NCI-H1436 treated with DMSO at 0.1 percent for 48 hours (cell line): ENCODE measurements at places on chromosomes 16 and 17.

DNA sequence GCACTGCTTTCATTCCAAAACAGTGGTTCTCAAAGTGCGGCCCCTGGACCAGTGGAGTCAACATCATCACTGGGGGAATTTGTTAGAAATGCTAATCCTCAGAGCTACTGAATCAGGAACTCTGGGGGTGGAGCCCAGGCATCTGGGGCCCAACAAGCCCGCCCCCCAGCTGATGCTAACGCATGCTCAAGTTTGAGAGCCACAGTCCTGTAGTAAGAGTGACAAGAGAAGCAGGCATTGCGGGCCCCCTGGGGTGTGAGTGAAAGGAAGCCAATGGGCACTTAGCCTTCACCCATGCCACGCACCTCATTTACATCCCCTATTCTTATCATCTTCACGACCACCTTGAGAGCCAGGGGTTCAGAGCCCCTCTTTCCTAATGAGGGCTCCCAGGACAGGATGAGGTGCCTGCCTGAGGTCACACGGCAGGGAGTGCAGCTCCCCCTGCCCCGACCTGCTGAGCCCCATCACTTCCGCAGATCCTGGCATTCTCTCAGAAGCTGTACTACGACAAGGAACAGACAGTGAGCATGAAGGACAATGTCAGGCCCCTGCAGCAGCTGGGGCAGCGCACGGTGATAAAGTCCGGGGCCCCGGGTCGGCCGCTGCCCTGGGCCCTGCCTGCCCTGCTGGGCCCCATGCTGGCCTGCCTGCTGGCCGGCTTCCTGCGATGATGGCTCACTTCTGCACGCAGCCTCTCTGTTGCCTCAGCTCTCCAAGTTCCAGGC, 9.1 kb downstream of the CA4 start:
- no peak for DNase-seq

GRCh38 chr17:64326420-64327054, 63.5 kb upstream of the TEX2 start:
- DNase-seq: no peak

GRCh38 chr17:56326001-56326359, 172.7 kb downstream of the ANKFN1 start:
- no peak for DNase-seq

GRCh38 chr16:67202956-67203493, 4.1 kb downstream of the ELMO3 start:
- DNase-seq: no peak

GRCh38 chr17:75371339-75371738, 34.1 kb downstream of the GRB2 start:
- DNase-seq: no peak

- DNase-seq: no peak
These were observed 954 bp downstream of the IL32 start for GRCh38 chr16:3066440-3066748.

DNA sequence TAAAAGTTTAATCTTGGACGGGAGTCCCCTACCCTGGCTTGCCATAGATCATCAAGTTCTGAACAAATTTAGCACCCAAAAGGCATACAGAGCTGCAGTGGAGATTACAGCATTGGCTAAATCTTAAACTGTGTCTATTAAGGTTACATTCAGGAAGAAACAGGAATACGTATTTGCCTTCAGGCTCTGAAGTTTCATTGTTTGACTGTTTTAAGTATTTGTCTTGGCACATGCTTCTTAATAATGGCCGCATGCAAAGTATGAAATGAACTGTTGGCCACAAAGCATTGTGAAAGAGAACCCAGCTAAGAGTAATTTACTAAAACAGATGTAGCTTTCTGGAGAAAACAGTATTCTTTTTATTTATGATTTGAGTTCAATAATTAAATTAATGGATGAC, 63.9 kb upstream of the CNEP1R1 start:
- DNase-seq: no peak

DNA sequence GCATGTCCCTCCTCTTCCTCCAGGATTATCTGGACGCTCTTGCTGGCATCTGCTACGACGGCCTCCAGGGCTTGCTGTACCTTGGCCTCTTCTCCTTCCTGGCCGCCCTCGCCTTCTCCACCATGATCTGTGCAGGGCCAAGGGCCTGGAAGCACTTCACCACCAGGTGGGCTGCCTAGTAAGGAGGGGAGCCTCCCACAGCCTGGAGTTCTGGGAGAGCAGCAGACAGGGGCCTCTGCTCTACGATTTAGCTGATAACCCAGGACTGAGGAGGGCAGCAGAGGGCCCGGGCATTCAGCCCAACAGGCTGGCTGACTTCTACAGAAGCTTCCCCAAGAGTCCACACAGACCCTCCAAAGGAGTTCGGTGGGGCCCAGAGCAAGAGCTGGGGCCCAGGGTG, 21.8 kb upstream of the DNAI2 start:
- no peak for DNase-seq

GRCh38 chr16:24776501-24777220, 47.2 kb downstream of the TNRC6A start:
- DNase-seq: no peak

GRCh38 chr16:86151239-86151851, 252.4 kb downstream of the IRF8 start:
- DNase-seq: no peak

GRCh38 chr17:3036800-3037199, 26.6 kb downstream of the OR1D5 start:
- DNase-seq: no peak

DNA sequence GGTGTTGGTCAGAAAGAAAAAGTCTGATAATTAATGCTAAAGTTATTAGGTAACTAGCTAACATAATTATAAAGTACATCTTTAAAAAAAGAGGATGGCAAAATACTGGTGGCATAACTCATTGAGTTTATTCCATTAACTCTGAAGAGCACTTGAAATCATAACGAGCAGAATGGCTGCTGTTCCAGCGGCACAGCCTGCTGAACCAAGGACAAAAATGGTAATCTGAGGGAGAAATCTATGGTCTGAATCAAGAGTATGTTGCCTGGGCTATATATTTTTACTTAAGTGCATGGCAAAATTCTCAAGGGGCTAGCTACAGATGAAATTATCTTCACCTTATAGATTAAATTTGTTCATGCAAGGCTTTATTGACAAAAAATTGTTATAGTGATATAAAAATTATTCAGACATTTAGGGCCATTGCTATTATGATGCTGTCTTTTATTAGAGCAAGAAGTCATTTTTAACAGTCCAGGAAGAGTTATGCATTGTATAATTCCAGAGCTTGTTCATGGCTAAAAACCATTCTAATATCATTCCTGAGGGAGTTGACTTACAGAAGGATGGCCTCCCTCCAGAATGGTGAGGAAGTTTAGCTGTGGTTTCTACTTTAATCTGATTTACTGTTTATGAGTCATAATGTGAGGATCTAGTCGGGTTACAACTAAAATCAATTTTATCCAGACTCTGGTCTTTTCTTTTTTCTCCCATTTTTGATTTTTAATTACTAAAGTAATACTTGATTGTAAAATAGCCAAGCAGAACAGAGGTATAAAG, 41.4 kb upstream of the ANKFN1 start:
- DNase-seq: no peak

GRCh38 chr16:13108126-13108525, 206.7 kb downstream of the SHISA9 start:
- DNase-seq: no peak

DNA sequence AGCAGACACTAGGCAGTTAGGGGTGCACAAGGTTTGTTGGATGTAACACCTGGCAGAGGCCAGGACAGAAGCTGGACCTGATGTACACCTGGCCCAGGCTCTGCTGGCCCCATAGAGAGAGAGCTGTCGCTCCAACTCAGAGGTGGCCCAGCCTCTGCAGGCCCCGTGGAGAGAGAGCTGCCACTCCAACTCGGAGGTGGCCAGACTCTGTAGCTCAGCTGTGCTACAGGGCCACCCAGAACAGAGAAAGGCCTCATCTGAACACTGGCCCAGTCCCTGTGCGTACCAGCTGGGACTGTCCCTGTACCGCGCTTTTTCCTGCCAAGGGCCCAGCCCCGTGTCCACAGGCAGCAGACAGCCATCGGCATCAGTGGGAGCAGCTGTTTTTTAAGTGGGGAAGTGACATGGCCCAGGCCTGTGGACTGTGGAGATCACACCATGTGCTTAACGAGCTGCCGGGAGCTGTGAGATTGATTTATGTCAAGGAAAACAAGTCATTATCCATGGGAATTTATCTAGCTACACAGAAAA, 176.4 kb upstream of the CHMP6 start:
- no peak for DNase-seq

- DNase-seq: no peak
These were observed 16.8 kb downstream of the TPSD1 start for GRCh38 chr16:1272453-1273198.

GRCh38 chr16:1724491-1724890, 18.5 kb downstream of the MAPK8IP3 start:
- no peak for DNase-seq

DNA sequence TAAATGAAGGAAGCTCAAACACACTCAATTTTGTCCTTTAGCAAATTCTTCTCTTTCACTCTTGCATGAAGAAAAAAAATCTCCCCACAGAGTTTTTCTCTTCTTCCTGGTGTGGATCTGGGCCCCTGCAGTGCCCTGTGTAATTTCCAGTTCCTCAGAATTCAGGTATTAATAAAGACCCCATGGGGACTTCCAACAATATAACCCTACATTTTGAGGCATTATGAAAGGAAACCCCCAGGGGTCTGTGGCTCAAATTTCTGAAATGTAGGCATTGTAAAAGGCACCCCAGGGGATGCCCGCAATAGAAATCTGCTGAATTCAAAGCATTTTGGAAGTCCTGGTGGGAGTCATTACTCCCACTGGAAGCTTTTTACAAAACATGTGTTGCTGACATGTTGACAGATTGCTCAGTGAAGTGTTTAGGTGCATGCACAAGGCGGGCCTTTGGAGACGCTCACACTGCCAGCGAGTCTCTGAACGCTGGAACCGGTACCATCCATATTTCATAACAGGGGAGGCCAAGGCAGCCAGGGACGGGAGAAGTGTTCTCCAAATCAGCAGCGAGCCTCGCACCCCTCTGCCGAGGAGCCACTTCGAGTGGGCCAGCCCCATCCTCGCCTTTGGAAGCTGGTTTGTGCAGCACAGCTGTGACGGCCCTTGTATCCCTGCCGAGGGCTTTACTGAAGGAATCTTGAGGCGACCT, 154.0 kb downstream of the ZNF423 start:
- no peak for DNase-seq

- DNase-seq: peak; percentile 52
These were observed 28.3 kb downstream of the G6PC1 start for GRCh38 chr17:42928714-42929496.

GRCh38 chr17:81334391-81334901, 39.3 kb upstream of the SLC38A10 start:
- no peak for DNase-seq

GRCh38 chr17:16328997-16329396, 24.3 kb downstream of the CENPV start:
- peak; percentile 61 for DNase-seq

DNA sequence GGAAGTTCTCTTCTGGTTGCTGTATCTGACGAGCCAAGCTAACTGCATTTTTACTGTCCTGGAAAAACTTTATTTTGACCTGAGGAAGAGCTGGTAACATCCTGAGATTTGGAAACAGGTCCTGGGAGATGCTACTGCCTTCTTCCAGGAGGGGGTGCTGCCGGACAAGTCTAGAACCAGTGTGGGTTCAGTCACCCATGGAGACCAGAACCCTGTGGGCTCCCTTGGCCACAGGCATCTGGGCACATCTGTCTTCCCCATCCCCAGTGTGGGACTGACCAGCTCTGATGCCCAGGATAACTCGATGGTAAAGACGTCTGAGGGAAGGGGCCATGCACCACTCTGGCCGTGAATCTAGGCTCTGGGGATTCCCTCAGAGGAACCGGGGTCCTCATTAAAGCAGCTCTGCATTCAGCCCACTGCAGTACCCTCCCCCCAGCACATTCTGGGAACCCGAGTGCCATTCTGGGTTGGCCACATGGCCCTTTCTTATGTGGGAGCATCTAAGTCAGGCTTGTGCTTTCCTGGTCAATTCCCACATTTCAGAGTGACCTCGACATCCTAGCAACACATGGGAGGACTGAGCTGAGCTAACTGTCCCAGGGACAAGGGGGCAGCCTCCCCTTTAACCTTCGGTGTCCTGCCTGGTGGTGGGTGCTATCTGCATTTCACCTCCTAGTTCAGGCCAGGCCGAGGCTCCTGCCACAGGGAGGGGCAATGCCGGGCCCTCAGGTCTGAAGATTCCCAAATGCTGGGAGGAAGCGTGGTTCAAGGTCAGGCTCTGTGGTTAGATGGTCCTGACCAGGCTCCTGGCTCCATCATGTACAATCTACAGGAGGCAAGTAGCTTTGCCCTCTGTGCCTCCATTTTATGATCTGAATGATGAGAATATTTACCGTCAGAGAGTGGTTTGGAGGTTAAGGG, 6.4 kb downstream of the C16orf86 start:
- no peak for DNase-seq

- DNase-seq: no peak
These were observed 87.2 kb upstream of the IRX3 start for GRCh38 chr16:54373534-54374520.

GRCh38 chr16:14286368-14287230, 215.5 kb downstream of the MRTFB start:
- DNase-seq: no peak

GRCh38 chr16:25100511-25100910, 11.0 kb upstream of the LCMT1 start:
- no peak for DNase-seq

- no peak for DNase-seq
These were observed 336.2 kb upstream of the PMFBP1 start for GRCh38 chr16:72508191-72508590.

DNA sequence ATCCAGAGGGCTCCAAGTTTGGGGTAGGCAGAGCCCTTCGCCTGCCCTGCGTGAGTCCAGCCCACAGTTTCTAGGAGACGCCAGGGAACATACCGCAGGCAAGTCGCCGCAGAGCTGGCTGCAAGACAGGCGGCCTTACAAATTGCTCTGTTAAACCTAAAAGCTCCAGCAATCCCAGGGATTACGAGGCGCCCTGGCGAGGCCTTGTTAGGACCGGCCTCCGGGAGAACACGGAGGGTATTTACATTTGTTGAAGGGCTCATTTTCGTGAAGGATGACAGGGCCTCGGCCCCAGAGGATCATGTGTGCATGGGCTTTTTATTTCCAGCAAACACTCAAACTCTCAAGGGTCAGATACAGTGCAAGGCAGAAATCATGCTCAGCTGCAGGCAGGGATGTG, 77.6 kb upstream of the FOXF1 start:
- no peak for DNase-seq

DNA sequence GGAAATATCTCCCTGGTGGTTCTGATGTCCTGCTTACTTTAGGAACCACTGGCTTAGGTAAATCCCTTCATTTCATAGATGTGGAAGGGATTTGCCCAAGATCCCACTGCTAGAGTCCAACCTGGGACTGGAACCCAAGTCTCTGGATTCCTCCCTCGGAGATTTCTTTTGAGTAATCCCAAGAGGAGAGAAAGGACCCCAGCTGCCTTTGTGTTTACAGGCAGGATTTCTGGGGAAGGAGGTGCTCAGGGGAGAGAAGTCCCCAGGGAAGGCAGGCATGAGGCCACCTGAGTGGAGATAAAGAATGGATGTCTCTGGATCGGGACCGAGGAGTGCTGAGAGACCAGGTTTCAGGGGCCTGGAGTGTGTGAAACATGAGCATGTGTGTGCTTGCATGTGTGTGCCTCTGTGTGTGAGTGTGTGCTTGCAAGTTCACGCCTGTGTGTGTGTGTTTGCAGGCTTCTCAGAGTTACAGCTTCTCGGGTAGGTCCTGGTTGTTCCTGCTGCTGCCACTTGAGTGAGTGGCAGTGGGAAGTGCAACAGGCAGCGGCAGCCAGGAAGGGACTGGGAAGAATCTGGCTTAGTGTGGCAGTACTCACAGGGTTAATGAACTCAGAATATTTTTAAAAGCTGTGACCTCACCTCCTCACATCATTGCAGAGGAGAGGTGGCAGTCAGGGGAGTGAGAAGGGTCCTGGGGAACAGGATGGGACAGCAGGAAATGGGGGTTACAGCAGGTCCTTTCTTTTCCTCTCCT, 2.2 kb downstream of the KCNH6 start:
- no peak for DNase-seq
